ENCODE measurements at places on chromosomes 1 and 21. TPM values are rescaled to one million over a fixed set of nuclear protein-coding genes. Genes with fewer than 3 reads are reported as not detected.

The NHLH1 gene
- total RNA-seq: not detected

The C1orf87 gene
- total RNA-seq: not detected

DNA sequence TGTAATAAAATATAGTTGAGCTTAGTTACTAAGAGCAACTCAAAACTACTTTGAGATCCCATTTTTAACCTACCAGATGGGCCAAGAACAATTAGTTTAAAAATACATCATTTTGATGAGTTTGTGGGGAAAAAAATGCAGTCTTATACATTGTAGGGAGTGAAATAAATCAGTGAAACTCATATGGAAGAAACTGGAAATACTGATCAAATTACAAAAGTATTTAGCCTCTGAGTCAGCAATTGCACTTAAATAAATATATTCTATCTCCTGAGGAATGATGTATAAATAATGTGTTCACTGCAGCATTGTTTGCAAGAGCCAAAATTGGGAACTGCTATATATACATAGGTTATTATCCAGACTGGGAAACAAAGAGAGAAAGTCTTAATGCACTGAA lies 4.6 kb upstream of the SMCP start:
- no peak for DNase-seq

GRCh38 chr1:195740862-195741261 lies 867.4 kb downstream of the KCNT2 start:
- DNase-seq: no peak

DNA sequence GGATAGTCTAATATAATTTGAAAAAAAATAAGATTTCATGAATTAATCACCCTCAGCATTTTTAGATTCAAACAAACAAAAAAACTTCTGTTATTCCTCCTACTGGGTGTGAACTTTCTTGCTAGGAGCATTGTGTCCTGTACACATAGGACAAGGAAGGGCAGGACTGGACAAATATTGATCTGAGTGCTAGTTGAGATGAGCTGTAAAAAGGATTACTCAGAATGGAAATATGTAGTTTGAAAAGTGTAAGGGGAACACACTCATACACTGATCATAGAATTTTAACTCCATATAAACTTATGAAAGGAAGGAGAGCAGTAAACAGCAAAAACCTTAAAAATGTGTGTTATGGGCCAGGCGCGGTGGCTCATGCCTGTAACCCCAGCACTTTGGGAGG lies 156.5 kb upstream of the ZNF648 start:
- no peak for DNase-seq

DNA sequence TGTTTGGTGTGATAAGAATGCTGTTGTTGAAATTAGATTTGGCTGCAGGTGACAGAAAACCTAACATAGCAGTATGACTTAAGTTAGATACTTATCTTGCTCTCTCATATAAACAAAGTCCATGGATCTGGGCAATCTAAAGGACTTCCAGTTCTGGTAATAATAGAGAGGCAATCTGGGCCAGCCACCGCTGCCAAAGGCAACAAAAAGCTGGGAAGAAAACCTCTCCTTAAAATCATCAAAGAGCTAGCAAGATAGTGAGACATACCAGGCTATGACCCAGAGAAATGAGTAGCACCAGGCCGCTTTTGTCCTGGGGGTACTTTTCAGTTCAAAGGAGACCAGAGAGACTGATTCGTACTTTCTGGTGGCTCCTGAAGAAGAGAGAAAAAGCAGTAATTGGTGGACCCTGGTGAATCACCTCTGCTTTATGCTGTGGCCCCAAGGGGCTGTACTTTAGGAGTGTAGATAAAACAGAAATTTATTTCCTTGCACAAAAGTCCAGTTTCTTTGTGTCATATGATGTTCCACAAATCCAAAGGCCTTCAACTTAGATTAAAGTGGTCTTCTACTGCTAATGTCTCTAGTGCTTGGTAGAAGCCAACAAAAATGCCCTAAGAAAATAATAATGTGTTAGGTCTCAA lies 125.4 kb downstream of the TBX19 start:
- no peak for DNase-seq

DNA sequence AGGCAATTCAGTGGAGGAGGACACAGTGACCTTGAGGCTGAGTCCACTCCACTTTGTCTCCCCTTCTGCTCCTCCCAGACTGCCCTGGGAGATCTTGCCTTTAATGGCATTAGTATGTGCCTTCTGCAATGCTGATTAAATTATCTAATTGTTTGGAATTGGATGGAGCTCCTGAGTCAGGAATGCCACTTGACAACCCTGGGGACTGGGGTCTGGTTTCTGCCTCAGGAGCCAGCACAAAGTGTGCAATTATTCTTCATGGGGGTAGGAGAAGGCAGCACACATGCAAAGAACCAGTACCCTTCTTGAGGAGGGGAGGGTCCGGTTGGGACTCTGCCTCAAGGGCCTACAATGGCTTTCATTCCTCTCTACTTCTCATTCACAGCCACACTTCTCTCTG lies 11.9 kb upstream of the PLXNA2 start:
- no peak for DNase-seq

DNA sequence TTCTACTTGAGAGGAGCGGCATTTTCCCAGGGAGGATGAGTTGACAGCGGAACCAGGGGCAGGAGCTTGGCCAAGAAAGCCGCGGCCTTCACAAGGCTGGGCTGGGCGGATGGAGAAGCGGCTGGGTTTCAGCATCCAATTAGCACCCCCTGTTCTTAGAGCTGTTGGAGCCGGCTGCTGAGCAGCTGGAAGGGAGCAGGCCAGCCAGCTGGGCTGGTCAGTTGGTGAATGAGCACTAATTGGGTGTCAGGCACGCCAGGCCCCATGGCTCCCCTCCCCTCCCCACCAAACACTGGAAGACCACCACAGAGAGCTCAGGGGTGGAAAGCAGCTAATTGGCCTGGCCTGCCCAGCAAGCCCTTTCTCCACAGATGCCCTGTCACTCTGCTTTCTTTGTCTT lies 245.6 kb downstream of the RRAGC start:
- DNase-seq: no peak

DNA sequence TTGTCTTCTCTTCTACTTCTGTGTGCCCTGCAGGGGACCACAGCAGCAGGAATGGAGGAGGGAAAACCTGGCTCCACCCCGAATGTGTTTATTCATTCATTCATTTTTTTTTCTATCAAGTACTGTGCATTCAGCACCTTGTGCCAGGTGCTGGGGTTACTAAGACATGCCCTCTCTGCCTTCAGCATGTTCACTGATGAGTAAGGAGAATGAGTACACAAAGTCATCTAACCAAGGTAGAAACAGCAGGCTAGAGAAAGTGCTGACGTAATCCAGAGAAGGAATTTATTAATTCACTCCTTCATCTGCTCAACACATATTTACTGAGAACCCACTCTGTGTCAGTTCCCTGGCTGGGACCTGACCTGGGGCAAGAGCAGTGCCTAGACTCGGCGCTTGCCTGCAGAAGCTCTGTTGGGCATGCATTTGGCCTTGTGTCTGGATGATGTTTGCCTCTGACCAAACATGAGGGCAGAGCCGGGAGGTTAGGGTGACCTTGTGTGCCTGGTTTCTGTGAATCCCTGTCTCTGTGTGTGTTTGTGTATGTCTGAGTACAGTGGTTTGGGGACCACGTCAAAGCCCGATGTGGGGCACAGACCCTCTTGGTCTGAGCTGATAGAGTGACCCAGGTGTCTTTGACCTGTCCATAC lies 3.3 kb upstream of the MYOG start:
- DNase-seq: no peak

GRCh38 chr1:222716393-222716792 lies 4.0 kb downstream of the BROX start:
- DNase-seq: no peak
